ENCODE measurements at places on chromosomes 6 and 20. TPM values are rescaled to one million over a fixed set of nuclear protein-coding genes. Genes with fewer than 3 reads are reported as not detected.

DNA sequence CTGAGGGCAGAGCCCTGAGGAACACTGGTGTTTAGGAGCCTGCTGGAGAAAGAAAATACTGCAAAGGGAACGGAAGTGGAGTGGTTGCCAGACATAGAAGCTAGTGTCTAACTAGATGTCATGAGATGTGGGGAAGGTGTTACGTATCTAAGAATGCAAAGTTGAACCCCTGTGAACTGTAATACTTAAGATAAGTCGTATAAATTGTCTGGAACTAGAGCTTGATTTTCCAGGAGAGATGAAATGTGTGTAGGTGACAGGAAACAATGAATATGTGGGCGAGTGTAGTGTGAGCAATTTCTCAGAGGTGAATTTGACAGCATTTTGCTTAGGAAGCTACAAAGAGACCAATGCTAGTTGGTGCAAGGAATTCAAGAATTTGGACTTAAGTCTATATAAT is 27.9 kb downstream of the ESR1 start:
- no peak for DNase-seq

DNA sequence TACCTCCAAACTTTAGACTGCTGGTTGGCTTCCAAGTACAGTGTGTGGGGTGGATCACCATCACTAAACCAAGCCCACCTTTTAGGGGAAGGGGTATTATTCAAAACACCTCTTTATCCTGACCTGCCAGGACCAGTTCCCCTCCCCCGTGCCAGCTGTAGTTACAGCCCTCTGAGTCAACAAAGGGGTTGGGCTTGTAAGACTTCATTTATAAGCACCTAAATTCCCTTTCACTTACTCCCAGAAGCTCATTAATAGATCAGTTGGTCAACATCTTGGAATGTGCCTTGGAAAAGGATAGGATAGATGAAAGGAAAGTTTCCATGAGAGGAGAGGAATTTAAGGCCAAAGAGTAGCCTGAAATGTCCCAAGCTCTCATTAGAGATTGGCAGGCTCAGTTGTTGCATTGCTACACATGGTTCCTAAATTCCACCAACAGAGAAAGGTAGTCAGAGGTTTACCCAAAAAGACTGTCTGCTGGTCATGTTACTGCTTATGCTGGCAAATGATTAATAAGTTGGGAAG is 59.2 kb downstream of the TNFAIP3 start:
- peak; percentile 65 for DNase-seq

DEFB124 gene
- polyA plus RNA-seq = not detected

GRCh38 chr6:29791786-29792122 is 35.9 kb upstream of the HLA-G start:
- no peak for DNase-seq

HUS1B gene
- 0.17 TPM for polyA plus RNA-seq

GRCh38 chr20:48544402-48545339 is 283.1 kb downstream of the PREX1 start:
- DNase-seq = no peak

GRCh38 chr6:43978473-43979346 is 148.5 kb downstream of the MRPL14 start:
- DNase-seq = no peak

HMGCLL1 gene
- 0.33 TPM for polyA plus RNA-seq

CNPY3 gene
- 38.4 TPM for polyA plus RNA-seq

DNA sequence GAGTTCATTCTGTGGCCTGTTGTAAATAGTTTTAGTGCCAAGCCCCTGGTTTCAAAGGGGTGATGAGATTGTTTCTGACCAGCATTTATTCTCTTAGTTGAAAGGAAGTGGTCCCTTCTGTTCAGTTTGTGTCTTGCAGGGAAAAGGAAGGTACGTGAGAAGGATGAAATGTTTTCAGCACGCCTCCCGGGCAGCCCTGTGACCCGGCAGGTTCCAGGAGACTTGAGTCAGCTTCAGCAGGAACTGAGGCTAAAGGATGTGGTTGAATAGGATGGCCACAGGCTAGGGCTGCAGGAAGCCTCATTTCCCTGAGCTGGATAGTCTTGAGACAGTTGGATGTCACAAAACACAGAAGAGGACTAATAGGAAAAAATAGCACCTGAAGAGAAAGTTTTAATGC is 132.4 kb upstream of the SYNDIG1 start:
- peak; percentile 13 for DNase-seq

KCNQ5 gene
- polyA plus RNA-seq = 0.52 TPM

PAQR8 gene
- 4.6 TPM for polyA plus RNA-seq

GJA1 gene
- polyA plus RNA-seq = 261 TPM

DNA sequence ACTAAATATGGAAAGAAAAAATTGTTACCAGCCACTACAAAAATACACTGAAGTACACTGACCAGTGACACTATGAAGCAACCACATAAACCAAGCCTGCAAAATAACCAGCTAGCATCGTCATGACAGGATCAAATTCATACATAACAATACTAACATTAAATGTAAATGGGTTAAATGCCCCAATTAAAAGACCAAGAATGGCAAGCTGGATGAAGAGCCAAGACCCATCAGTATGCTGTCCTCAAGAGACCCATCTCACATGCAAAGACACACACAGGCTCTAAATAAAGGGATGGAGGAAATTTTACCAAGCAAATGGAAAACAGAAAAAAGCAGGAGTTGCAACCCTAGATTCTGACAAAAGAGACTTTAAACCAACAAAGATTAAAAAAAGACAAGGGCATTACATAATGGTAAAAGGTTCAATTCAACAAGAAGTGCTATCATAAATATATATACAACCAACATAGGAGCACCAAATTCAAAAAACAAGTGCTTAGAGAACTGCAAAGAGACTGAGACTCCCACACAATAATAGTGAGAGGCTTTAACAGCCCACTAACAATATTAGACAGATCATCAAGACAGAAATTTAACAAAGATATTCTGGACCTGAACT is 104.8 kb downstream of the HACE1 start:
- DNase-seq = no peak

CLPSL2 gene
- polyA plus RNA-seq = not detected

HFE gene
- polyA plus RNA-seq = 19.5 TPM

ROS1 gene
- polyA plus RNA-seq = not detected

- no peak for DNase-seq
Measured at GRCh38 chr6:54010340-54011276, 100.6 kb upstream of the MLIP start.

TXLNB gene
- polyA plus RNA-seq = 0.88 TPM

GRCh38 chr6:145733207-145733606 is 2.1 kb downstream of the EPM2A start:
- DNase-seq = no peak

DNA sequence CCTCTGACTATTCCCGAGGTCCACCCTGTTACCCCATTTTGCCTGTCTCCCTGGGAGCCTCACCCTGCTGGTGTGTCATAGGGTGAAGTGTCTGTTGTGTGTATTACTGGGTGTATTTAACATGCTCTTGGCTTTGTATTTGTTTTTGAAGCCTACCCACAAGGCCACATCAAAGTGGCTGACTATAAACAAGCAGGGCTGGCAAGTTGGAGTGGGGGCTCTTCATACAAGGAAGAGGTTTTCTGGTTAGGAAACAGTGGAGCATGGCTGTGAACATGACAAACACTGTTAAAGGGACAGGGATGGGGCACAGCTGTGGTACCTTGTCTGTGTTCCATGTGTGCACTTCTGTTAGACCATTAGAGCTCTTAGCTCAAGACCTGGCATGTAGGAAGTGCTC is 26.3 kb downstream of the HECA start:
- DNase-seq = no peak

DNA sequence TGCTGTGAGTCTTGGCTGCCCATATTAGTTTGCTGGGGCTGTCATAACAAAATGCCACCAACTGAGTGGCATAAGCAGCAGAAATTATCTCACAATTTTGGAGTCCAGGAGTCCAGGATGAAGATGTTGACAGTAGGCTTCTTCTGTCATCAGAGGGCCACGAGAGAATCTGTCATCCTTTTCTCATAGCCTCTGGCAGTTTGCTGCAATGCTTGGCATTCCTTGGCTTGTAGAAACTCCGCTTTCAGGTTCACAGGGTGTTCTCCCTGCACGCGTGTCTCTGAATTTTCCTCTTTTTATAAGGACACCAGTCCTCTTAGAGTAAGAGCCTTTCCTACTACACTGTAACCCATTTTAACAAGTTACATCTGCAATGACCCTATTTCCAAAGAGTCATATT is 838.4 kb downstream of the TFAP2A start:
- DNase-seq = no peak

DNA sequence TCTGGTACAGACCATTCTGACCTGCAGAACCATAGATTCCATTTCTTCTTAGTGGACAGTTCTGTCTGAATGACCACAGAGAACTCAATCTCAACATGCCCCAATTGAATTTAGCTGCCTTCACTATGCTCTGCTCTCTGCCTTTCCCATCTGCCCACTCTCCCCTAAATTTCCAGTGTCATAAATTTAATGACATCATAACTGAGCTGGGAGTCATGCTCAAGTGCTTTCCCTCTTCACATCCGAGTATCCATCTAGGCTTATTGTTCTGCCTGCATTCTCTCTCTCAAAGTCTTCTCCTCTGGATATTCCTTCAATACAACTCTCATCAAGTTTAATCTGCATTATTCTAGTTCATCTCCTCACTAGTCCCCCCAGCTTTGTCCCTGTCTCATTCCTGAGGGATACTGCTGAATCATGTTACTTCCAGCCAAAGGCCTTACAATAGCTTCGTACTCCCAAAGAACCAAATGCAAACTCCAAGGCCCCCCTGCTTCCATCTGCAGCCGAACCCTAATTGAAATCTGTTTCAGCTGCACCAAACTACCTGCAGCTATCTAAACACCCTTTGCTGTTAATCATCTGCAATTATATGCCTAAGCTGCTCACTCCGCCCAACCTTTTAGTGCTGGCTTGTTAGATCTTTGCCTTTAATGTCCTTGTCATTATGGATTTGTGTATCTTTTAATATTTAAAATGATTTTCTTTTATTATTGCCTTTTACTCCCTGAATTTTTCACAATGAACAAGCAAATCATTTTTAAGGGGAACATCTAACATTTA is 46.1 kb downstream of the SLC35B3 start:
- DNase-seq = no peak

GRCh38 chr20:5495026-5495425 is 178.3 kb upstream of the PROKR2 start:
- DNase-seq = no peak

DNA sequence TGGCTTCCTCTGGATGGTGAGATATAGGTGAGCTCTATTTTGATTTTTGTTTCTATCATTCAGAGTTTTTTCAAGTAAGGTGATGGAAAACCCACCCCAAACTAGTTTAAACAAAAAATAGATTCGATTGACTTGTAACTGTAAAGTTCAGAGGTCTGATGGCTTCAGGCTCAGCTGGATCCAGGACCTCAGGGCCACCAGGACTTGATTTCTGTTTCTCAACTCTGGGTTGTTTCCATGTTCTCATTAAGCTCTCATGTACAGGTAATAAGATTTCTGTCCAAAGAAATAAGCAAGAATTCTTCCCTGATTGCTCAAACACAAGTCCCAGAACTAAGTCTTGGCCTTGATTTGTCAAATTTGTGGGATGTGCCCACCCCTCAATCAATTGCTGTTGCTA is 67.0 kb downstream of the DLGAP4 start:
- no peak for DNase-seq

GRCh38 chr20:16671753-16672152 is 58.1 kb upstream of the SNRPB2 start:
- DNase-seq = no peak

ARMH2 gene
- not detected for polyA plus RNA-seq

DNA sequence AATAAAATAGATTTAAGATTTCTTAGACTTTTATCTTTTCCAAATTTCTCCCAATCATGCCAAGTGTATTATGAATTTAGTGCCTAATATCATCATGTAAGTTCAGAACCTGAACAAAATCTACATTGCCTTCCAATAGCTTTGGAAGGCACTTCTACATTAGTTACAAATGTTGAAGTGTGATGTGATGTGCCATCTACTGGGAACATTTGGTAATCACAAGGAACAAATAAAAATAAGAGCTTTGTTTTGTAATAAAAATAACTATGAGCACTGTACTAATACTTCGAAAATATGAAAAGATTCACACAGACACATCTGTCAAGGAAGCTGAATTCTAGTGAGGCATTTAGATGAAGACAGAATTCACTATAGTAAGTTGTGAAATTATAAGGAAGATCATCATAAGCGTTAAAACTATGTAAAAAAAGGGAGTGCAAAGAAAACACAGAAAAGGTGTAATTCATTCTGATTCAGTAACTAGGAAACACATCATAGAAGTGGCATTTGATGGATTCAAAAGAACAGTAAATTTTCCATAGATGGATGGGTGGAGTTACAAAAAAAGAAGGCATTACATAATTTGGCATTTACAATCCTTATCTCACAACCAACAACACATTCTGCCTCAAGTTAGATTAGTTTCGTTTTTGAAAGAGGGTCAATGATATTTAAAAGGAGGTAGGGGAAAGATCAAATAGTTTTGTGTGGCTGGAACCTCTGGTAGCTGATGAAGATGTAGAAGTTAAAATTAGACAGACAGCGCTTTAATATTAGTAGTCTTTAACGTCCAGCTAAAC is 161.0 kb downstream of the ASCC3 start:
- no peak for DNase-seq

GRCh38 chr20:54680872-54681619 is 205.7 kb downstream of the DOK5 start:
- DNase-seq = no peak

GRCh38 chr6:167469101-167469500 is 144.2 kb downstream of the TTLL2 start:
- no peak for DNase-seq

DNA sequence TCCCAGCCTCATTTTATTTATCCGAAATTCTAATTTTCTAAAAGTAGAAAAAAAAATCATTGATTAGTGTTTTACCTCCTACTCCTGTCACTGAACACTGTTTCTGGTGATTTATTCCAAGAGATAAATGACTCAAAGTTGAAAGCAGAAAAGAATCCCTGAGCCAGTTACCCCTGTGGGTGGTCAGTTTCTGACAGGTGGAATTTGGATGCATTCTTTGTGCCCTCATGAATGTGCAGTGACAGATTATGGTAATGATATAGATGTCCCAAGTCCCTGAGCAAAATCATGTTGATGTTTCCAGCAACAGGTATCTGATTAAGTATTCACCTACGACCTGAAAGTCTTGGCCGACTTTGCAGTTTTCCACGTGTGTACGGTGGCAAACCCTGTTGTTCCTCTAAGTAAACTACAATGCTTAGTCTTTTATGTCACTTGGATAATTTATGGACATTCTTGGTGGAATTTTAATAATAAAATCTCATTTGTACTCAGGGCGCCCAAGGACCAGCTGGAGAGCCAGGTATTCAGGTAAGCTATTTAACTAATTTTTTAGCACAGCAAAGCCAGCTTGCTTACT is 153.6 kb downstream of the COL9A1 start:
- no peak for DNase-seq

DNA sequence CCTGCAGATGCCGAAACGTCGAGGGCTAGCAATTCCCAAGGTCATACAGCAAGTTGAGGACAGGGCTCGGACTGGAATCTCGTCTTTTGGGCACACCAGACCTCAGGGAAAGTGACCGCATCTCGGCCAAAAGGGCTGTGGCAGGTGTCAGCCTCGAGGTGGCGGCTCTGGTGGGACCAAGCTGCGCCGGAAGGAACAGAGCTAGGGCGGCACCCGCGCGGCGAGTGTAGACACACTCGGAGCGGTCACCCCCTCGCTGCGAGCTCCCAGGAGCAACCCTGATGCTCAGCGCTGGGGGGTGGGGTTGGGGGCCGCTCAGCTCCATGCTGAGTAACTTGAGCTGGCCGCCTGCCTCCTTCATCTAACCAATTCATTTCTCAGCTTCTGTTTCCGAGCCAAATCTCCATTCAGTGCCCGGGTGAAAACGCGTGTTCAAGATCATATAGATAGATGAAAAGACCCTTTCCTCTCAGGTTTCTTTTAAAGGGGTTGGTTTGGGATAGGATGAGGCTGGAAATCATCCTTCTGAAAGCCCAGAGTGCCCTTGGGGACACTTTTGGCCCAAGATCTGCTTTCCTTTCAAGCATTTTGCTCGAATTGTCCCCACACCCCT is 2.2 kb upstream of the TUBB2B start:
- DNase-seq = no peak
